ENCODE measurements at places on chromosomes 11 and 22.

- no peak for DNase-seq
Measured at GRCh38 chr22:37626144-37626543, 13.3 kb upstream of the SH3BP1 start.

DNA sequence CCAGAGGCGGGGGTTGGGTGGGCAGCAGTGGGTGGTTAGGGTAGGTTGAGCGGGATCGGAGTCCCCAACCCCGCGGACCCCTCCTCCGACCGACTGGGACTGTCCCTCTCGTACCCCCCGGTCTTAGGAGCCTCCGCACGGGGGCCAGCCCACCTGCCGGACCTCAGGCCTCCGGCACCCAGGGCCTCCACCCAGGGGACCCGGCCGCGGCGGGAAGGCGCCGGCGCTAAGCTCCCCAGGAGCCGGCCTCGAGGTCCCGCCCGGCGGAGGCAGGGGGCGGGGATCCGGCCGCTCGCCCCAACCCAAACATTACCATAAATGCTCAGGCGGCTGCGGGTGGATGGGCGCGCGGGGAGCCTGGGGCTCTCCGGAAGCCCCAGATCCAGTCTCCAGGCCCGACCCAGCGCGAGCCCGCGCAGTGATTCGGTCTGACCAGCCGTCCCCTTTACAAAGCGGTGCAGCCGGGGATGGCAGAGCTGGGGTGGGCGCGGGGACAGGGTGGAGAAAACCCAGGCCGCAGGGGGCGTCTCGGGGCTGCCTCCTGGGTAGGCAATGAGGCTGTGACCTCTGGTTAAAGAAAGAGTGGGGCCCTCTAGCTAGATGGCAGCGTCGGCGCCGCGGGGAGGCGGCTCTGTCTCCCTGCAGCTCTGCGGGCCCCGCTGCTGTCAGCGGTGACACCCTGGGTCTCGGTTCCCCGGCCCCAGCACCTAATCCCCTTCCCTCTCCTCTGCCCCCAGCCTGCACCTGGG, 4.0 kb upstream of the MCAM start:
- peak; percentile 53 for DNase-seq

DNA sequence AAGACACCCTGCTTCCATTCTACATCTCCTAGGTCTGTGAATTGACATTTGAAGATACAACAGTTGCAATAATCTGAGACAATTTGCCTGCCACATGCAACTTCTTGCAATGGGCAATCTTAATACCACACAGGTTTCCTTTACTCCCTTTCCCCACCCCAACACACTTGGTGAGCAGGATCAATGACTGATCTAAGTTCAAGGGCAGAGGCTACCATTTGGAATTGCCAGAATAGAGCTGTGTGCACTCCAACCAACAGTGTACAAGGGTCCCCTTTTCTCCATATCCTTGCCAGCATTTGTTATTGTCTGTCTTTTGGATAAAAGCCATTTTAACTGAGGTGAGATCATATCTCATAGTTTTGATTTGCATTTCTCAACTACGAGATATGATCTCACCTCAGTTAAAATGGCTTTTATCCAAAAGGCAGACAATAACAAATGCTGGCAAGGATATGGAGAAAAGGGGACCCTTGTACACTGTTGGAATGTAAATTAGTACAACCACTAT, 2.9 kb upstream of the NNMT start:
- DNase-seq = no peak

- no peak for DNase-seq
Measured at GRCh38 chr22:42229455-42230149, 40.9 kb downstream of the TCF20 start.

- DNase-seq = no peak
Measured at GRCh38 chr22:21984793-21985192, 2.2 kb upstream of the TOP3B start.

DNA sequence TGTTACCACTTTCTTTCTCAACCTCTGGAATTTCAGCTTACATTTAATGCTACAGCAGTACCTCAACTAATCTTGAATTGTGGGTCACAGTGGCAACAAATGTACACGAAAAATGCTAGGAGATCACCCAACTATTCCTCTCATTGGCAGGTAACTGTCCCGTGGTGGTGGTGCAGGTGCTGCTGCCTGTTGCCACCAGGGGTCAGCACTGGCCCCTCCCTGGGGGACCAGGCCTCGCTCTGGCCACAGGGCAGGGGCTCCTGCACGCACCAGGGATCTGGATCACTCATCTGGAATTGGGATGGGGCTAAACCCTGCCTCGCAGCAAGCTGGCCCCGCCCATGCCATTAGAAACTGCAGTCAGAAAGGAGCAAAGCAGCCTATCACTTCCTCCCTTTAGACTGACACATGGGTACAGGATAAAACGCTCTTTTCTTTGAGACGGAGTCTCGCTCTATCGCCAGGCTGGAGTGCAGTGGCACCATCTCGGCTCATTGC, 6.9 kb upstream of the POLDIP3 start:
- no peak for DNase-seq

Data from stimulated activated CD4-positive, alpha-beta T cell treated with anti-CD3 and anti-CD28 coated beads, Interleukin-1b, Interleukin-23, amount 100 ng/mL, for 24 hours (primary cell).